ENCODE measurements at places on chromosomes 16 and 17. TPM values are rescaled to one million over a fixed set of nuclear protein-coding genes. Genes with fewer than 3 reads are reported as not detected.

DNA sequence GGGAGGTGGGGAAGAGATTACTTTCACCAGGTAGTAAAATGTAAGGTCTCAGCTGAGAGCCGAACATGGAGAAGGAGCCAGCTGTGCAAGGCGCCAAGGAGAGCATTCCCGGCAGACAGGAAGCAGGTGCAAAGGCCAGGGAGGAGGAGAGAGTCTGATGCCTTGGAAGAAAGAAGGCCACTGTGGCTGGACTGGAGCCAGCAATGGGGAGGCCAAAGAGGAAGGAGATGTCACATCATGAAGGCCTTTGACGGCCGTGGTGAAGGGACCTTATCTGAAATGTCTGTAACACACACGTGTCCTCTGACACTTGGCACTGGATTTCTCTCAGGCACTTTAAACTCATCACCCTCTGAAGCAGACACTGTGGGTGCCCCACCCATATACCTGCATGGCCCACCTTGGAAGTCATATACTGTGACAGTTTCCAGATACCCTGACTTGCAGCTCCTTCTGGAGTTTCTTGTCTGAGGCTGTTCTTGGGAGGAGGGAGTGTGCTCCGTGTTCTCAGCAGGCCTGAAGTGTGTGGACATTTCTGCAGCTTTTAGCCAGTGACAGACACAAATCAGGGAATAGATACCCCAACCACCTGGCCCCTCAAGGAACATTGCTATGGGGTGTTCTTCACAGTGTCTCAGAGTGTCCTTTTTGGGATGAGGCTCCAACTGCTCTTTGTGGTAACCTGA is 1.9 kb upstream of the SLC5A2 start:
- no peak for DNase-seq

CAMKK1 gene
- total RNA-seq: 2.9 TPM

TAC4 gene
- total RNA-seq: not detected

GNAO1 gene
- total RNA-seq: 1.9 TPM

MYO1C gene
- 28.7 TPM for total RNA-seq

TMEM100 gene
- 0.59 TPM for total RNA-seq

DNA sequence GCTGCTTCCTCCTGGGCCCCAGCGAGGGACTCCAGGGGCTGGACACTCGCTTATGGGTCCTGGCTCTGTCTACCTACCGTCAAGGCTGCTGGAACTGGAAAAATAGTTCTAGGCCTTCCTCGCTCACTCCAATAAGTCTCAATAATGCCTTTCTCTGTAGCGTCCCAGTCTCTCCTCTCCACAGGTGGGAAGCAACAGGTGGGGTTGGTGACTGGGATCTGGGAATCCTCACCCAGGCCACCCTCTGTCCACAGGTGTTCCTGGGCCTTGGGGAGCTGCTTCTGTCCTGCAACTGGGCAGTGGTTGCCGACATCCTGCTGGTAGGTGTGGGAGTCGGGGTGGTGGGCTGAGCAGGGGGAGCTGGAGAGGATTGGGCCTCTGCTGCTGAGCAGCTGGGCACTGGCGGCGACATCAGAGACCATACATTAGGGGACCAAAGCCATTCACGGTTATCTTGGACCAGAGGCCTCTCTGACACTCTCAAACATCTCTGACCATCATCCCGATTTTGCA is 20.3 kb upstream of the SPNS2 start:
- no peak for DNase-seq

TBX21 gene
- total RNA-seq: not detected

GRCh38 chr16:89173174-89173921 is 1.8 kb downstream of the CDH15 start:
- DNase-seq: no peak

RAB34 gene
- total RNA-seq: 133 TPM

- DNase-seq: peak; percentile 79
These were observed 65.9 kb upstream of the IRX6 start for GRCh38 chr16:55257966-55258613.

- DNase-seq: peak; percentile 31
These were observed 2.6 kb upstream of the SPHK1 start for GRCh38 chr17:76381633-76382350.

DNA sequence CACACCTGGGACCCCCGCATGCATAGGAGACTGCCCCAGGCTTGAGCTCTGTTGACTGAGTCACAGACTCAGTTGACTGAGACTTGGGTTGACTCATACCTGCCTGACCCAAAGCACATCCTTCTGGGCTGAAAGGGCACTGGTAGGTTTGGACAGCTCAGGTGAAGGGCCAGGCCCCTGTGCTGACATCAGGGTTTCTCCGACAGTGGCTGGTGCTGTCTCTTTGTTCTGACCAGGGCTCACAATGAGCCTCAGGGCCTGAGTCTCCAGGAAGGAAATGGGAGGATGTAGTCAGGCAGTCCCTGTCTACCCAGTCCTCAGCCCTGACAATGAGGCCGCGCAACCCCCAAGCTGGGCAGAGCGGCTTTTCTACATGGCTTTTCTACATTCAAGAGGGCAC is 6.5 kb downstream of the SPNS2 start:
- no peak for DNase-seq

- peak; percentile 93 for DNase-seq
These were observed 9.1 kb upstream of the ARL5C start for GRCh38 chr17:39174920-39175694.

GRCh38 chr16:51753467-51754127 is 602.5 kb upstream of the SALL1 start:
- DNase-seq: no peak

DNA sequence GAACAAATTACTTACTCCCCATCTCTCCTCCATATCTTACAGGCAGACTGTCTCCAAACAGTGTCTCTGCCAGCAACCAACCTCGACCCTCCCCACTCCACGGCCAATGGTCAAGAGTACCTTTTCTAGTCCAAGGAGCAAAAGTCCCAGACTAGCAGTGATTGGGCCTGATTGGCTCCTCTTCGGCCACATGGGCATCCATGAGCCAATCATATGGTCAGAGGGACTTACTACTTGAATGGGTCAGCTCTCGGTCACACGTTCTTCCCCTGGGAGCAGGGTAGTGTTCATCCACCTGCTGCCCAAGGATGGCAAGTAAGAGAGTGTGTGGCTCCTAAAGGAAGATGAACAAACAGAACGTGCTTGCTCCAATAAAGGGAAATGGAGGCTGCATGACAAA is 84.6 kb downstream of the C16orf78 start:
- DNase-seq: no peak

Data from neural progenitor cell (in vitro differentiated cells).